Activated naive CD4-positive, alpha-beta T cell treated with anti-CD3 and anti-CD28 coated beads for 36 hours (primary cell): ENCODE measurements at places on chromosomes 2 and 18. TPM values are rescaled to one million over a fixed set of nuclear protein-coding genes. Genes with fewer than 3 reads are reported as not detected.

DNA sequence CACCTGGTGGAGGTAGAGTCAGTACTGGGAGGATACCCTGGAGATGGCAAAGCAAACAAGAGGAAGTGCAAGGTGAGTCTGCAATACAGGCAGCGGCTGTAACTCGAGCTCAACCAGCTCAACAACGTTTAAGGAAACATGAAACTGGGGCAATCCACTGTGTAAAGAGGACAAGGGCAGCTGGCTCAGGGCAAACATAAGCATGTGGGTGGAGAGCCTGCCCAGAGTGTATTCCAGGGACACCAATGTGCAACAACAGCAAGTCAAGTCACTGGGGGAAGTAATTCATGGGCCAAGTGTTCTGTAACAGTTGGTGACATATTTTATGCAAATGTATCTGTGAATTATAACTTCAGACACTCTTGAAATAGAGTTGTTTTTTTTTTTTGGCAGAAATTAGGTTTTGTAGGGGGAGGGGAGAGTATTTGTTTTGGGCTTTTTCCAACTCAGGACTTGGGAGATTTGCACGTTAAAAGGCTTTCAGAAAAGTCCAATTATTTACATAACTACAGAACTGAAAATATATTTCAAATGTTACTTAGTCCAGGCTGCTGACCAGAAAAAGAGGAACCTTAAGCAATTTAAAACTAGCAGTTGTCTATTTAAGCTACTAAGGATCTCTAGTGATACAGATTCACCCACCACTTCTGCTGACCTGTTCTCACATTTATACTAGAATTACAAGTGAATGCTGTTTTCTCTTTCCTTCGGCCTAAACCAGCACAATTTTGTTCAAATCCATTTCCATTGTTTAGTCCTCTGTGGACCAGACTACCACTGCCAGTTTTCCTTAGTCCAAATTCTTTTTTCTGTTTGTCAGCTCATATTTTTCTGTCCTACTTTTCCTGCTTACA, 18.6 kb downstream of the NRXN1 start:
- DNase-seq: no peak
- no peaks in the 10 kb centered on the region for H3K27me3 ChIP-seq
- no peak overlapping the region for H3K4me3 ChIP-seq
- H3K27ac ChIP-seq: no peak overlapping the region

GRCh38 chr2:173145454-173145853, 69.8 kb downstream of the MAP3K20 start:
- no peak overlapping the region for H3K27ac ChIP-seq
- peaks cover 20% of the 10 kb centered on the region for H3K27me3 ChIP-seq
- H3K4me1 ChIP-seq: peaks cover 7% of the 10 kb centered on the region
- no peak for DNase-seq
- no peaks in the 10 kb centered on the region for H3K36me3 ChIP-seq
- H3K4me3 ChIP-seq: no peak overlapping the region

The CD8A gene
- 1.4 TPM for total RNA-seq

DNA sequence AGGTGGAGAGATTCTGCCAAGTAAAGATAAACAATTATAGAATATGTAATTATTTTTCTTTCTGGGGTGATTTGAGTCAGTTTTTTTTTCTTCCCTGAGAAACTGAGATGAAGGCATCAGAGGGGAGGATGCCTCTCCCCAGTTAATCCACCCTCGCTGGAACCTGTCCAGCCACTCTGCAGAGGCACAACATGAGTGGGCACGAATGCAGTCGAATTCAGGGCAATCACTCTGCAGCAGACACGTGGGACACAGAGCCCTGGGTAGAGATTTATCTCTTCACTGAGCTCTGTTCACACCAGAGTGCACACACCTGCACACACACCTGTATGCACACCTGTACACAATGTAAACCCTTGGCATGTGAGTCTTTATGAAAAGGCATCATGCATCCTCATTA, 154.2 kb downstream of the DCDC2C start:
- H3K36me3 ChIP-seq: no peaks in the 10 kb centered on the region
- no peak for DNase-seq
- no peak overlapping the region for H3K4me3 ChIP-seq
- H3K27ac ChIP-seq: no peak overlapping the region

GRCh38 chr2:1341404-1342120, 71.7 kb upstream of the TPO start:
- no peak overlapping the region for H3K4me3 ChIP-seq
- no peaks in the 10 kb centered on the region for H3K36me3 ChIP-seq
- H3K27me3 ChIP-seq: no peaks in the 10 kb centered on the region
- H3K4me1 ChIP-seq: no peaks in the 10 kb centered on the region
